ENCODE measurements at places on chromosomes 16 and 17.

GRCh38 chr17:10620823-10621222, 36.3 kb downstream of the MYH3 start:
- DNase-seq, result no peak

DNA sequence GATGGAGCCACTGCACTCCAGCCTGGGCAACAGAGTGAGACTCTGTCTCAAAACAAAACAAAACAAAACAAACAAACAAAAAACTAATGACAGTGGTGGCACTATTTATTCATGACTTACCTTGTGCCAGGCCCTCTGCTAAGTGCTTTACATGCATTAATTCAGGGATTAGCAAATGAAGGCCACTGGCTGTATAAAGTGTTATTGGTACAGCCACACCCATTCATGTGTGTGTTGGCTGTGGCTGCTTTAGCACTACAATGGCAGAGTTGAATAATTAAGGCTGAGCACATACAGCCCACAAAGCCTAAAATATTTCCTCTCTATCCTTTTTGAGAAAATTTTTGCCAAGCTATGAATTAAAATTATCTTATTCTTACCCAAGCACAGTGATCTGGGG, 531.8 kb upstream of the CDH5 start:
- no peak for DNase-seq

GRCh38 chr17:62641153-62641552, 13.7 kb downstream of the MRC2 start:
- DNase-seq, result no peak

DNA sequence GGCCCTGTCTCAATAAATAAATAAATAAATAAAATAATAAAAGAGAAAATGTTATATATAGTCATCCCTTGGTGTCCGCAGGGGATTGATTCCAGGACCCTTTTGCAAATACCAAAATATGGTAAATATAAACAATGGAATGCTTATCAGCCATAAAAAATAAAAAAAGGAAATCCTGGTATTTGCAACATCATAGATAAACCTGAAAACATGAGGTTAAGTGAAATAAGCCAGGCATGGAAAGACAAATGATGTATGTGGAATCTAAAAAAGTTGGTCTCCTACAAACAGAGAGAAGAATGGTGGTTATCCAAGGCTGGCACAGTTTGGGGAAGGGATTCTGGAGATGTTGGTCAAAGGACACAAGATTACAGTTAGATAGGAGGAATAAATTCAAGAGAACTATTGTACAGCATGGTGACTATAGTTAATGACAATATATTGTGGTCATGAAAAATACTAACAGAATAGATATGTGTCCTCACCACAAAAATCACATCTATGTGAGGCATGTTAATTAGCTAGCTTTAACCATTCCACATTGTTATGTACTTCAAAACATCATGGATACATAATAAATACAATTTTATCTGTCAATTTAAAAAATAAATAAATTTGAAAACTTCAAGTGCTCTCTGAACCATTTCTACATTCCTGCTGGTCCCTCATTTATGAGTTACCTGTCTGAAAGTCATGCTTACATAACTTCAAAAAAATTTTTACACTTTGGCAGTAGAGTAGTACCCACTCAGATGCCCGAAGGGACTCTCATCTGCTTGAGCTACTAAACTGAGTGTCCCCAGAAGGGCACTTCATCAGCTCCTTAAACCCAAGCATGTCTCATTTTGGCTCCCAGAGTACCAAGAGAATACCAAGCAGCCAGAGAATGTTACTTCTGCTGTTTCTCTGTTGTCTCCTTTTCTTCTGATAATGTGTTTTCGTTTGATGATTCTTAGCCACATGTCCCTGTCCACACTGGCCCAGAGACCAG, 26.6 kb downstream of the N4BP1 start:
- peak; percentile 82 for DNase-seq

DNA sequence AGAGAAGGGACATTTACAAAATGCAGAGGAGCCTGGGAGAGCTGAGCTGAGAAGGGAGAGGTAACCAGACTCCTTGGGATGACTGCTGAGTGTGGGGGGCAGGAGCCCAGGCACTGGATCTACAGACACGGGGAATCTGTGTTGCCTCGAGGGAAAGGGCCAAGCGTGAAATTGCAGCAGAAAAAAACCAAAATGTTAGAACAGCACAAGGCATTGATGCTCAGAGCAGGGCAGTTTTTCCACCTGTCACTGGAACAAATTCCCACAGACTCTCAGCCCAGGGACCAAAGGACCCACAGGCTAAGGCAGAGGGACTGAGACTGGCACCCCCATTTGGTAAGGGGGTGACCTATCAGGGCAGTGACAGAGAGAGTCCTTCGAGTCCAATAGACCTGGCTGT, 2.0 kb downstream of the PITPNM3 start:
- DNase-seq, result no peak

DNA sequence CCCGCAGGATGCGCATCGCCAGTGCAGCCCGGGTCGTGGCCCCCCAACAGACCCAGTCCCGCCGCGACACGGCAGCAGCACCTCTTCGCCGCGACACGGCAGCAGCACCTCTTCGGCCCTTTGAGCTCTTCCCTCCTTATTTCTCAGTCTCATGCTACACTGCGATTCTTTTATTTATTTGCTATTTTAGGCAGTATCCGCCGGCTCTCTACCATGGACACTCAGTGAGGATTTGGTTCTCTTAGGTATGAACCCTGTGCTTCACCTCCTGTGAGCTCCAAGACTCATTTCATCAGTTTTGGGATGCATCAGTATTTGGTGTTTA, 8.3 kb upstream of the MAP2K3 start:
- DNase-seq, result no peak

GRCh38 chr17:67276075-67276474, 31.1 kb upstream of the HELZ start:
- DNase-seq, result no peak

GRCh38 chr17:32464374-32464773, 20.1 kb downstream of the PSMD11 start:
- DNase-seq, result no peak

DNA sequence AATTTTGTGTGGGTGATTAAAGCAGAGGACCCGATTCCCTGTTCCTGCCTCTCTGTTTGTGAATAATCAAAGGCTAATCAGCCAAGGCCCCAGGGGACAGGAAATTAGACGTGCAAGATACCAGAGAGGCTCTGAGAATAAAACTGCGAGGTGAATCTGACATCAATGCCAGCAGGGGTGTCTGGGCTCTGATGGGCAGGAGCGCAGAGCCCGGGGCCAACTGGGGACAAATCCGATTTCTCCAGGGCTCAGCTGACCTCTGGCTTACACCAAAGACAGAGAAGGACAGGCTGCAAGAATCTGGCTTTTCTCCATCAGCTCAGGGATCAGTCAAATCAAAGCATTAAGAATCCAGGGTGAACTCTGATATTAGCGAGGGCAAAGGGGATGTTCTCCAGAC, 174.3 kb downstream of the XYLT1 start:
- no peak for DNase-seq

DNA sequence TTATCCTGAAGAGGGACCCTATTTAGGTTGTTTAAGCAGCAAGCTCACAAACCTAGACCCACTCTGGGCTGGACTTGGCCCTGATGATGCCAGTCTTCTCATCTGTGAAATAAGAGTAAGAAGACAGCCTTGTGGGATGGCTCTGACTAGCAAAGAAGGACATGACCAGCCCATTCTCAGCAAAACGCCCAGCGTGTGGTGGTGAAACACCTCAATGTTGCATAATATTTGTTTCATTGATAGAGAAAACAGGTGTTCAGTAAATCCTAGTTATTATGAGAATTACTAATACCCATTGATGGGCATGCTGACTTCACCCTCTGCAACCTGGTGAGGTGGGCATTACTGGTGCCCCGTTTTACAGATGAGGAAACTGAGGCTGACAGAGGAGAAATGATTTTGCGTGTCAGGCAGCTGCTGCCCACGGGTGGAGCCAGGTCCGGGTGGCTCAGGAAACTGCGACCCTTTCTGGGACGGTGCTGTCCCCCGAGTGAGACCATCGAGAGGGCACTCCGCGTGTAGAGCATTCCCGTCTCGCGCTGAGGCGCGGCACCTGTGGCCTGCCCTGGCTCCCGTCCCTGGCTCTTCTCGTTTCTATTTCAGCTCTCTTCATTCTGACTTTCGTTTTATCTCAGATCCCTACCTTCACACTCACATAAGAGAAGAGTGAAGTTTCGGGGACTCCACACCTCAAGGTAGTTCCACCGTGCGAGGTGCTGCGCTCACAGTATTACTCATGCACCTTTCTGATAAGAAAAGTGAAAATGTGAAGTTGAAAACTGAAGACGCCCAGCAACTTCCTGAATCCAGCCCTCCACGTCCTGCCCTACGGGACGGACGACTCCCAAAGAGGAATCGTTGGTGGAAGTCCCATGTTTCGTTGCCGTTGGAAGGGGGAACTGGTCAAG, 48.5 kb downstream of the IRF8 start:
- no peak for DNase-seq

DNA sequence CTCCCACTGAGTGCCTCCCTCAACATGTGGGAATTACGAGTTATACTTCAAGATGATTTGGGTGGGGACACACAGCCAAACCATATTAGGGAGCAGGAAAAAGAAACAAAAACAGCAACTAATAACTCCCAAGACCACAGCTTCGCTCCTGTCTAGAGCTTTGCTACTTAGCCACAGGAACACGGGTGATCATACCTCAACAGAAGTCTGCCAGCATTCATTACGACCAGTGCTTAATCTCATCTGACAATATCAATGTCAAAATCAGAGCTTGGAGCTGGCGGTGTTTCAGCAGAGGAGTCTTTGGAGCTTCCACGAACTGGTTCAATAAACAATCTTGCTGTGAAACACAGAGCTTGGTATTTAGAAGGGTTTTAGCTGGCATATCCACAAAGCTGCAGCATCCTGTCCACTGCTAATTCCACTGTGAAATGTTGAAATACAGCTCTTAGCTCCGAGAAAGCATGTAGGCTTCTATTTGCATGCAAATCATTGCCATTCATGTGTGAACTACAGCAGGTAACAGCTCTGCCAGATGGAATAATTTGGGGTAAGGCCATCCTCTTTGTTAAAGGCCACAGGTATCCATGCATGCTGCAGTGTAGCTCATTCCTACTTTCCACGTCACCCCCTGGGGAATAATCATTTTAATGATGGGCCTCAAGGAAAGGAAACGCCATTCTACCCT, 128.4 kb upstream of the GOT2 start:
- no peak for DNase-seq

DNA sequence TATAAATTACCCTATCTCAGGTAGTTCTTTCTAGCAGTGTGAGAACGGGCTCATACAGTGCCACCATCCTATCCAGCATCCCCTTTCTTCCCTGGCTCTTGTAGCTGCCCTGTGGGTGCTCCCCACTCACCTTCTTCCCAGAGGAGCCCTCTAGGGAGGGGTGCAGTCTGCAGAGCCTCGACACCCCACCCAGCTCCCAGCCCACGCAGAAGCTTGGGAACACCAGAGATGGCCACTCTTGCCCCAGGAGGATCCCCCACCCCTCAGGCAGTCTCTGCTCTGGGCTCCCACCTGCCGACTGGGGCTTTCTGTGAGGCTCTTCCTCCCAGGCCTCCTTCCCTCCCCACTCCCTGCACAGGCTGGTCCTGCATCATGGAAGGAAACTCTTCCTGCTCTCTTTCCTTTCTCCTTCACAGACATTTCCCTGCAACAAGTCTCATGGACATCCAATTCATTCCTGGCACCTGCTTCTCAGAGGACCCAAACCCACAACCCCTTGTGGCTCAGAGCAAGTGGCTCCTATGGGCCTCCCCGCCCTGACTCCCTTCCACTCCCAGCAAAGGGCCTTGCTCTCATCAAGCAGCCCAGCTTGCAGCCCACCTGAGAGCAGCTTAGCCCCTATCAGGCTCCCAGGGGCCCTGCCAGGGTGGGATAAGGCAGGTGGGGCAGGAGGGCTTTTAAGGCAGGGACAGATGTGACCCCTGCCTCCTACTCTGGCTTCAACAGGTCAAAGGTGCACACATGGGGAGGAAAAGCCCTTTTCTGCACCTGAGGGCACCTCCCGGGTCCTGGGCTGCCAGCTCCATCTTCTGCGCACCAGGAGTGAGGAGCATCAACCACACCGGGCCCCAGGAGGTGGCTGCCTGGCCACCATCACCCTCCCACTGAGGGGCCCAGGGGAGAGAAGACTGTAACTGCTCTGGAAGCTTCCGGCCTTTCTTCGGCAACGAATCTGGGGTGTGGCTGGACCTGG, 263.8 kb upstream of the TNRC6C start:
- no peak for DNase-seq

GRCh38 chr17:57874434-57875289, 24.8 kb upstream of the MRPS23 start:
- peak; percentile 97 for DNase-seq

GRCh38 chr17:77763023-77763422, 195.5 kb upstream of the TNRC6C start:
- no peak for DNase-seq

- DNase-seq, result no peak
Observed at GRCh38 chr17:56866496-56866895, 32.5 kb downstream of the DGKE start.

GRCh38 chr17:63125987-63126386, 160.0 kb downstream of the TANC2 start:
- DNase-seq, result no peak

GRCh38 chr16:85789773-85790172, 9.6 kb downstream of the EMC8 start:
- DNase-seq, result no peak

DNA sequence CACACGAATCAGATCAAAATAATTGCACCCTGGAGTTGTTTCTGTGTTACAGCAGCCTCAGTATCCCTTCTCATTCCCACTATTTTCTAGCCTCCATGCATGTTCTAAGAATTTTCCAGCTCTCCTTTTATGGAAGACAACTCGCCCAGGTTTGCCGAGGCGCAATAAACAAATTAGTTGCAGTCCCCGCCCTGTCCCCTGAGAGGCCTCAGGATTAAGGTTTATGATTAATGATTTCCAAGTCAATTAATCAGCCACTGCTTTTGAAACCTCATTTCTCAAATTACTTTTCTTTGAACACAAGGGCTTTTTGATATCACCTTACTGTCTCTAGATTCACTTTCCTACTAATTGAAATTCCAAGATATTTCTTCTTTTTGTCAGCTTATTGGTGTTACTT, 138.3 kb upstream of the HSBP1 start:
- no peak for DNase-seq

GRCh38 chr17:74862108-74862901, 2.6 kb upstream of the GRIN2C start:
- DNase-seq, result peak; percentile 54

- no peak for DNase-seq
Observed at GRCh38 chr16:85567101-85567866, 45.8 kb upstream of the GSE1 start.

GRCh38 chr17:8843344-8843743, 24.1 kb downstream of the PIK3R6 start:
- DNase-seq, result no peak

- DNase-seq, result peak; percentile 26
Observed at GRCh38 chr16:81695321-81696165, 83.5 kb upstream of the PLCG2 start.

DNA sequence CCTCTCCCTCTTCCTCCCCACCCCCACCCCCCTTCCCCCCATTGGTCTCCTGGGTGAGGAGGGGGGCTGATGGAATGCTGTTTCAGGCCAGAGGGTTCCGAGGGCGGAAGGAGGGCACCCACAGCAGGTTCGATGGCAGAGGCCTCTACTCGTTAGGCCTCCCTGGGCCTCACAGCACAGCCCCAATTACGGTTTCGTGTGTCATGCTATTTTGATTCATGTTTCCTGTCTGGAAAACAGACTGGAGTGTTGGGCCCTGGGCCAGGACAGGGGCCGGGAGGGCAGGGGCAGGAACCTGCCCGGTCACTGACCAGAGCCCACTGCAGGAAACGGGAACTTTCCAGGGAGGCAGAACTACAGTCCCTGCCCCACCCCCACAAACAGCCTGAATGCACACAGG, 138.2 kb downstream of the C16orf95 start:
- peak; percentile 68 for DNase-seq

GRCh38 chr17:43430936-43431713, 32.3 kb downstream of the ARL4D start:
- no peak for DNase-seq
